CD4-positive, alpha-beta T cell treated with Interleukin-4 for 4 hours (primary cell): ENCODE measurements at places on chromosomes 2 and 18.
A peak's percentile ranks its signal among the peaks of the same experiment; 100 is the strongest.

DNA sequence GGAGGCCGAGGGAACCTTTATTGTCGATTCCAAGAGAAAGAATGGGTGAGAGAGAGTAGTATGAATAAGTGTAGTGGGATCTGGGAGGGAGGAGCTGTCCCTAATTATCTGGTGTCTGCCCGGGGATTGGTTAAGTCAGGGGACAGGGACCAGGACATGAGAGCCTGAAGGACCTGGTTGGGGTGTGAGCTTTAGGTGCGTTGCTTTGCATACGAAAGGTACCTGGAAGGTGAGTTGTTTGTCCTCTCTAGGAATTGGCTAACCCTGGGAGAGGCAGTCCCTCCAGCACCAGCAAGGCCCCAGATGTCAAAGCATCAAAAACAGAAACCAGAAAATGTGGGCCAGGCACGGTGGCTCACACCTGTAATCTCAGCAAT lies 48.1 kb upstream of the RPL31 start:
- no peak for DNase-seq

- DNase-seq = no peak
These were observed 270.8 kb upstream of the PARD3B start for GRCh38 chr2:204274429-204274828.

- DNase-seq = no peak
These were observed 51.8 kb downstream of the ATIC start for GRCh38 chr2:215363461-215364156.

- no peak for DNase-seq
These were observed 94.4 kb downstream of the LYPD6B start for GRCh38 chr2:149132901-149133300.

DNA sequence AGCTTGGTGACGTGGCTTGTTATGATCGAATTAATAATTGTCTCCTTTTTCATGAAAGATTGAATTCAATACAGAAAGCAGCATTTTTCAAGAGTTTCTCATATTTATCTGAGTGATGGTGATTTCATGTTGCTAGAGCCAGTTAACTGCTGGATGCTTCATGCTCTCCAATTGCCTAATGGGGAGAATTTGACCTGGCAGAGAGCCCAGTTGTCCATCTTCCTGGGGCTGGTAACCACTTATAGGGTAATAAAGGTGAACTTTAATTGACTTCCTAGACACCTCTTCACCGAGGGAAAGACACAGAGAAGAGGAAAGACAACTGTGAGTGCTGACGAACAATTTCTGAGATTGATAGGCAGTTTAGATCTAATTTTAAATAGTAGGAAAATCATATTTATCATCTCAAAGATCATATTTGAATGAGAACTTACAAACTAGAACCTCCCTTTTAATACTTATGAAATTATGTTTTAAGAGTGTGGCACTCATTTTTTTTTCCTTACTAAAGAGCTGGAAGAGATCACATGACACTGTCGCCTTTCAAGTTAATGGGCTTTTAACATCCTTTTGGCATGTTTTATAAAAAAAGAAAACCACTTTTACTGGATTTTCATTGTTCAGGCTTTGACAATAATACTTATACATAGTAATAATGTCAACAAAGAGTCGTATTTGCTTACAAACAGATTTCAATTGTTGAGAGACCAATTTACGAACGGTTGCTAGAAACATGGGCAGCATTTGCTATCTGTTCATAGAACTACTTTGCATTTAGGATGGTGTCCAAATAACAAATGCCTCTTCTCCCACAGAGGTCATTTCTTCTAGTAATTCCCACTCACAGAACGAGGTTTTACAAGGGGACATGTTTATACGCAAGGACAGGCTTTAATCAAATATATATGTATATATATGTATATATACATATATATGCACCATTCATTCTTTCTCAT lies 153.3 kb downstream of the RAPGEF4 start:
- DNase-seq = no peak

- DNase-seq = no peak
These were observed 55.8 kb downstream of the TSN start for GRCh38 chr2:121810959-121811853.

GRCh38 chr2:118130385-118130784 lies 42.1 kb downstream of the INSIG2 start:
- DNase-seq = no peak

DNA sequence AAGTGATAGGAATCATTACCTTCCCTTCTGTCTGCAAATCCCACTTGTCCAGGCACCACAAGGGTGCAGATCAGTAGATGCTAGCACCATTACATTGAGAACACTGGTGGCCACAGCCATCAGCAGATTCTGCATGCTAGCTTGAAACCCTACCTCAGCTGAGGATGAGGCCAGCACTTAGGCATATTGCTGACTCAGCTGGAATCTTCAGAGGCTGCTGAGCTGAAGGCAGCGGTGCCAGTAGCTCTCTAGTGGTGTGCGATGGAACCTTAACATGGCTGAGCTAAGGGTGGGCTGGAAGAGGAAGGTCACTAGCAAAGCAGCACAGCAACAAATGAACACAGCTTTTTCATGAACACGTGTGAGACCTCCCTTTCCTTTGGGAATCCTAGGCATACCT lies 19.0 kb upstream of the CPO start:
- DNase-seq = no peak

GRCh38 chr2:25229279-25230197 lies 61.2 kb upstream of the POMC start:
- no peak for DNase-seq

DNA sequence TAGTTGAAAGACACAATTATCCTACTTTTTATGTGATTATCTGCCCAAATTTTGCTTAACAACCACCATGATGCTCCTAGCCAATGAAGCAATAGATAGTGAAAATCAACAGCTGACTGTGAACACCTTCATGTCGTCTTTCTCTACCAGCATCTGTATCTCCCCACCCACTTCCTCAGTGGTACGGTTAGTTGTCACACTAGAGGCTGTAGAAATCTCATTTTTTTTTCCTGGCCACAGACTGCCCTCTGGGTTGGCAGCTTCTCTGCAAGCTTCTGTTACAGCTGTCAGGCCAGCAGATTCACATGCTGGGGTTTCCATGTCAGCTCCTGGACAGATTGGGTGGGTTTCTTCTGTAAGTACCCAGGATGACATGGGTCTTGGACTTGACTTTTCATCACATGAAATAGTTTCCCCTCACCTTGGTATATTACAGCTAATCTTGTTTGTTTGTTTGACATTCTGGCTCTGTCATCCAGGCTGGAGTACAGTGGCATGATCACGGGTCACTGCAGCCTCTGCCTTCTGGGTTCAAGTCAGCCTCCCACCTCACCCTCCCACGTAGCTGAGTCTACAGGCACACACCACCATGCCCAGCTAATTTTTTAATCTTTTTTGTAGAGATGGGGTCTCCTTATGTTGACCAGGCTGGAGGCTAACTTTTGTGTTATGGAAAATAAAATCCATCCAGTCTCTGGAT lies 24.3 kb downstream of the STAT4 start:
- peak; percentile 51 for DNase-seq

DNA sequence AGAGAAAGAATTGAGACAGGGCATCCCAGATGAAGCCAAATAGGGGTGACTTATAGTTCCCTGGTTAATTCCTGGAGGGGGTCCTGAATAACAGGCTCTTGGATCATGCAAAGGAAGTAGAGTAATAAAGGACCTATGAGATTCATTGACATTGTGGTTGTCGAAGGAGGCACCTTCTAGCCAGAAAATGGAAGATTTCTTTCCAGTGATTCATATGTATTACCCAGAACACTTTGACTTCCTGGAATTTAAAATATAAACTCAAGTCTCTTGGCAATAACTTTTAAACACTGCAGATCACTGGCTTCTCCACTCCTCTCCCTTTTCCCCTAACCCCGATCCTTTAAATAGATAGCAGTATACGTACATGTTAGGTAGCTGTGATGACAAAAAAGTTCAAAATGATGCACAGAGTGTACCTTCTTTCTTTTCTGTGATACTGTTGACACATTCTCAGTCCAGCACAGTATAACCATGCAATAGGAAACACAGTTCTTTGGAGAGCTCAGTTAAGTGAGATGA lies 211.8 kb downstream of the LTBP1 start:
- no peak for DNase-seq

GRCh38 chr18:21949326-21950015 lies 208.9 kb downstream of the MIB1 start:
- no peak for DNase-seq

GRCh38 chr2:161796192-161796591 lies 172.0 kb downstream of the SLC4A10 start:
- no peak for DNase-seq

DNA sequence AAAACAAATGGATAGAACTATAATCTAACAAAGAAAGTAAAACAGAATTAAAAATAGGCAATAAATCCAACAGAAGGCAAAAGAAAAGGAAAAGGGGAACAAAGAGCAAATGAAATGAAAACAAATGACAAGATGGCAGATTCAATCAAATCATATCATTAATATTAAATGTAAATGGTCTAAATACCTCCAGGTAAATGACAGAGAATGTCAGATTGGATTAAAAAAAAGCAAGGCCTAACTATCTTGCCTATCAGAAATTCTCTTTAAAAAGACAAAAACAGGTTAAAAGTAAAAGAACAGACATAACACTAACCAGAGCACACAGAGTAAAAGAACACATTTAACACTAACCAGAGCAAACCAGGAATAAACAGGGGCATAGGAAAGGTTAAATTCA lies 63.1 kb upstream of the TMEM247 start:
- DNase-seq = no peak

- no peak for DNase-seq
These were observed 35.2 kb upstream of the LDLRAD4 start for GRCh38 chr18:13183359-13183758.

DNA sequence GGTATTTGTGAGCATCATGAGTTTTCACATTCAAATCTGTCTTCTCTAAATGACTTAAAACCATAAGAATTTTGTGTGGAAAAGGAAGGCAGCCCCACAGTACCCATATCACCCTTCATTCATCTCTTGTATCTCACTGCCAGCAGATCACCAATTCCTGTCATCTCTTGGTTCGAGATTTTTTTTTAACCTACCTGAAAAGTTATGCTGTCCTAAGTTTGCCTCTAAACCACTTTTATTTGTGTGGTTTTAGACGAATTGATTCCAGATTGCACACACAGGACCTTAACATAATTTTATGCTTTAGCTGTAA lies 32.0 kb downstream of the ABCG5 start:
- DNase-seq = no peak

DNA sequence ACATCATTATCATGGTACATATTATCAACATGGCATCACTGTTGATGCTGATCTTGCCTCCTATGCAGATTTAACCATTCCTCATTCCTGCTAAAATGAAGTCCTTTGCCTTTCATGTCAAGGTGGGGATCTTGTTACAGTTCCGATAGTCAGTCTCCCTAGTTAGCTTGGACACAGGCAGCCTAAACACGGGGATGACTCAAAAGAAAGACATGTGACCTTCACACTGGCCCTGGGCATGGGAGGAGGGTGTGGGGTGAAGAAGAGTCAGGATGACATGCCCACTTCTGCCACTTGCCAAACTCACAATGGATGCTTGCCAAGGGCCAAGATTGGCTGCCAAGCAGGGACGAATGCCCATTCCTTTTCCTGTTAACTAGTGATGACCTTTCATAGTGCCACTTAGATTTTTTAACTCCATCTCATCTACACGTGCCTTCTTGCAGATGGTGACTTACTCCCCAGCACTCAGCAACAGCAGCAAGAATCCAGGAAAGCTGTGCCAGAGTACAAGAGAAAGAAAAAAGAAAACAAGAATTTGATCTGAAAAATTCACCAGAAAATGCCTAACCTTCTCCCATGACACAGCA lies 13.9 kb upstream of the SLC1A4 start:
- no peak for DNase-seq

DNA sequence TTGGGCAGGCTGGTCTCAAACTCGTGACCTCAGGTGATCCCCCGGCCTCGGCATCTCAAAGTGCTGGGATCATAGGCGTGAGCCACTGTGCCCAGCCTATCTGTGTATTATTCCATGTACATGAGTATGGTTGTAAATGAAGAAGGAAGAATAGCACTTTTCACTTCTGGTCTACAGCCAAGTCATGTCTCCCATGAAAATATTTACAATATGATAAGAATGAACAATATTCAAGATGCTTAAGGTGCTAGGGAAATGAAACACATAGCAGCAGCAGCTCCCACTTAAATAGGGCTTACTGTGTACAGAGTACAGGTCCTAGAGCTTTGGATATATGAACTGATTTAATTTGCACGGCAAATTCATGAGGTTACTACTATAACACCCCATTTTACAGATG lies 70.3 kb upstream of the COL5A2 start:
- no peak for DNase-seq

- no peak for DNase-seq
These were observed 17.3 kb upstream of the GATA6 start for GRCh38 chr18:22152093-22152492.

- no peak for DNase-seq
These were observed 36.7 kb downstream of the EPAS1 start for GRCh38 chr2:46333912-46334311.

GRCh38 chr2:69933839-69934613 lies 19.1 kb downstream of the MXD1 start:
- DNase-seq = no peak

- no peak for DNase-seq
These were observed 256.9 kb downstream of the CDH19 start for GRCh38 chr18:66346833-66347588.

DNA sequence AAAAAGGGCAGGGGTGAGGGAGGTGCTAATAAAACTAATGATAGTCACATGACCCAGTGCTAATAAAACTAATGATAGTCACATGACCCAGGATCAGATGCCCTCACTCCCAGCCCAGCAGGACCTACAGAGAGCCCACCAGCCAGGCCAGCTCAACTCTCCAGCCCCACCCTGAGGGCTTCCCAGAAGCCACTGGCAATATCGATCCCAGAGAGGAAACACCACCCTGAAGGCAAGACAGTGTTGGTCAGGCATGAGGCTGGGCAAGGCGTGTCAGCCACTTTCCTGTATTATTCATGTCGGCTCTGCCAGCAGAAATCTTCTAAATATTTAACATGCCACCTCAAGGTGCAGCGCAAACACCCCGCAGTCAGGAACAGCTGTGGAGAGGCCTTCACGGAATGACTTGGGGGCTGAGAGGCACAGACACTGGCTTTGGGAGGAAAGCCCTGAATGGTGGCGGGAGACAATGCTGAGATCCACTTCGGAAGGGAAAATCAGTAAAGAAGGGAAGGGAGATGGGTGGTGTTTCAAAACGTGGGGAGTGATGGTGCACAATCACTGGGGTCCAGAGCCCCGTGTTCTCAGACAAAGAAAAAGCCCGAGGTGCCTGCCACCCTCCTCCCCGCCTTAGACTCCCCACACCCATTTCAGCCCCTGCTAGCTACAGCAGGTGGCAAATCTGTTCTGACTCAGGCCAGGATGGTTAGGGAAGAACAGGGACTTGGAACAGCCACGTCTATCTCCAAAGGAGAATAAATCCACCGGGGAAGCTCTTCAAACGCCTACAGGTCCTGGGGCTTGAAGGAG lies 1.4 kb downstream of the REEP1 start:
- DNase-seq = no peak

- DNase-seq = no peak
These were observed 19.7 kb downstream of the MIB1 start for GRCh38 chr18:21760321-21760720.

GRCh38 chr2:240477916-240478315 lies 42.5 kb downstream of the GPC1 start:
- no peak for DNase-seq
